ENCODE measurements at places on chromosomes 6 and 20. TPM values are rescaled to one million over a fixed set of nuclear protein-coding genes. Genes with fewer than 3 reads are reported as not detected.

Gene GSTA2
- not detected for total RNA-seq

Gene MYLIP
- total RNA-seq: 6.8 TPM

Gene ZKSCAN4
- 3.8 TPM for total RNA-seq

Gene HLA-E
- total RNA-seq: 216 TPM

Gene STMND1
- total RNA-seq: not detected

Gene ENPP3
- not detected for total RNA-seq

Gene CD93
- 0.69 TPM for total RNA-seq

Gene ECT2L
- total RNA-seq: not detected

Gene RRAGD
- total RNA-seq: 0.37 TPM

Gene BTN2A1
- total RNA-seq: 14.9 TPM

Gene AIF1
- total RNA-seq: not detected

Gene RPN2
- 530 TPM for total RNA-seq

Gene C4B
- 2.1 TPM for total RNA-seq

Gene HFE
- total RNA-seq: 24.6 TPM

Gene PBOV1
- not detected for total RNA-seq

Gene ADGRG6
- total RNA-seq: 29.9 TPM

Gene EBF4
- total RNA-seq: 1.8 TPM
